Activated naive CD8-positive, alpha-beta T cell treated with anti-CD3 and anti-CD28 coated beads for 36 hours (primary cell): ENCODE measurements at places on chromosomes 11 and 22.

GRCh38 chr11:78535027-78535426 is 39.6 kb downstream of the NARS2 start:
- no peak for DNase-seq
- no peak overlapping the region for H3K4me3 ChIP-seq
- H3K36me3 ChIP-seq: peaks cover 14% of the 10 kb centered on the region
- no peaks in the 10 kb centered on the region for H3K27me3 ChIP-seq
- H3K27ac ChIP-seq: no peak overlapping the region
- peaks cover 2% of the 10 kb centered on the region for H3K4me1 ChIP-seq

- H3K4me3 ChIP-seq: no peak overlapping the region
- H3K27me3 ChIP-seq: peaks cover 91% of the 10 kb centered on the region
- peaks cover 16% of the 10 kb centered on the region for H3K4me1 ChIP-seq
These were observed 1.9 kb downstream of the ELMOD1 start for GRCh38 chr11:107592813-107593212.

- DNase-seq: no peak
- H3K4me1 ChIP-seq: no peaks in the 10 kb centered on the region
- H3K36me3 ChIP-seq: no peaks in the 10 kb centered on the region
- H3K27ac ChIP-seq: no peak overlapping the region
These were observed 47.4 kb upstream of the B3GAT1 start for GRCh38 chr11:134459246-134460061.

DNA sequence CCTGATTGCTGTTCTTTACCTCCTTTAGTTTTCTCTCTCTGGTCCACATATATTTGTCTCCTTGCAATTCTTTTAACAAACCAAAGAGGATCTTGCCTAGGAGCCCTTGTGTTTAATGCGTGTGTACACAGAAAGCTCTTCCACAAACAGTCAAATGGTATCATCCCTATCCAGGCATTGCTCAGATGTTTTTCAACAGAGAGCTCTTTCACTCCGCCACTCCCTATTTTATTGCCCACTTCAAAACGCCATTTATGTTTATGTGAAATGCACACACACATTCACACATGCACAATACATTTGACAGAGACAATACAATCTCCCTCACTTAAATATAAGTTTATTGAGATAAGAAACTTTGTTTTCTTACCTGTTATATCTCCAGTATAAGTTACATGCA is 4.7 kb downstream of the OR5AP2 start:
- no peaks in the 10 kb centered on the region for H3K27me3 ChIP-seq
- no peaks in the 10 kb centered on the region for H3K36me3 ChIP-seq
- no peak for DNase-seq
- H3K4me3 ChIP-seq: no peak overlapping the region
